ENCODE measurements at places on chromosomes 5 and 9.

GRCh38 chr5:137275083-137275482 lies 224.0 kb downstream of the SPOCK1 start:
- DNase-seq = no peak

- no peak for DNase-seq
These were observed 10.0 kb upstream of the CD74 start for GRCh38 chr5:150422758-150423157.

- no peak for DNase-seq
These were observed 717.8 kb downstream of the DTWD2 start for GRCh38 chr5:118270526-118270925.

DNA sequence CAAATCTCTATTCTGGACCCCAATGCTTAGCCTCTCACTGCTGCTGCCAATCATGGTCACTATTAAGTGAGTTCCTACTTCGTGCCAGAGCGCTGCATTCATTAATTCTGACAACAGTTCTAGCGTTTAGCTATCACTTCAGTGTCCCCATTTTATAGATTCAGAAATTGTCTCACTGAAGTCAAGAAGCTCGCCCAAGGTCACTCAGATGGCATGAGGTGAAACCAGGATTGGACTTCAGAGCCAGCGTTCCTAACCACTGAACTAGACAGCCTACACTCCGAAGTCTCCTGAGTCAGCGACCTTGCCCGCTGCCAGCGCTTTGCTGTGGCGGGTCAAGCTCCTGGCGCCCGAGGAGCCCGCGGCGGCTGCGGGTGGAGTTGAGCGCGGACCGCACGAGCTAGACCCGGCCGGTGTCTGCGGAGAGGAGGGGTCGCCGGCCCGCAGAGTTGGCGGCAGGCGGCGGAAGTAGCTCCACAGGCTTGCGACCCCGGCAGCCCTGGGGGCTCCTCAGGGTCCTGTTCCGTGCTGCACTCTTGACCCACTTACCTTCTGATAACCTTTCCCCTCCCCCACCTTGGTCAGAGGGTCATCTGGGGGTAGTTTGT lies 2.1 kb upstream of the GABRB2 start:
- DNase-seq = no peak

DNA sequence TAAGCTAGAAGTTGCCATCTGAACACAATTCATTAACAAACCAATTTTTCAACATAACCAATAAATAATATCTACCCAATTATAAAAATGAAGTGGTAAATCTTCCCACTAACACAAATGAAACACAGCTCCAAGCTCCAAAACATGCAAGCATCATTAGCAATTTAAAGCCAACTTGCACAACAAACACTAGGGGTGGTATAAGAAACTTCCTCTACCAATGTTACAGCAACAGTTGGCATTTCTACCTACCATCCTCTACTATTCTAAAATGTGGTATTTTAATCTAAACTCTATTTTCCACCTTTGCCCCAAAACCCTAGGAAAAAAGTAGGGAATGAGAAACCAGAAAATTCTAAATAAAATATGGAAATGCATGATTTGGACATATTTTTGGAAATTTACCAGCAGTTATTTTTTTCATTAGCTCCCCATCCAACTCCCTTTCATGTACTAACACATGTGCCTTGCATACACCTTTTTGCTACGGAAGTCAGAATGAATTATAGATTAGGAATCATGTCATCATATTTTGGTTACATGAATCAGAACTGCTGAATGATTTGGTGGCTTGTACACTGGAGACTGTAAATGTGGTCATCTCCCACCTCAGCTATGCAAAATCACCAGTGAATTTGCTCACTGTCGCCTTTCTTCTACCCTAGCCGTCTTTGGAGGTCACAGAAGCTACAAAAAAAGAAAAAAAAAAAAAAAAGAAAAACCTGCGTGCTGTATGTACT lies 4.1 kb downstream of the NR6A1 start:
- DNase-seq = no peak

- DNase-seq = peak; percentile 42
These were observed 23.3 kb downstream of the AK8 start for GRCh38 chr9:132854832-132855231.

GRCh38 chr5:53671447-53671846 lies 111.0 kb downstream of the NDUFS4 start:
- no peak for DNase-seq

- no peak for DNase-seq
These were observed 103.4 kb upstream of the RASEF start for GRCh38 chr9:83166372-83166771.

DNA sequence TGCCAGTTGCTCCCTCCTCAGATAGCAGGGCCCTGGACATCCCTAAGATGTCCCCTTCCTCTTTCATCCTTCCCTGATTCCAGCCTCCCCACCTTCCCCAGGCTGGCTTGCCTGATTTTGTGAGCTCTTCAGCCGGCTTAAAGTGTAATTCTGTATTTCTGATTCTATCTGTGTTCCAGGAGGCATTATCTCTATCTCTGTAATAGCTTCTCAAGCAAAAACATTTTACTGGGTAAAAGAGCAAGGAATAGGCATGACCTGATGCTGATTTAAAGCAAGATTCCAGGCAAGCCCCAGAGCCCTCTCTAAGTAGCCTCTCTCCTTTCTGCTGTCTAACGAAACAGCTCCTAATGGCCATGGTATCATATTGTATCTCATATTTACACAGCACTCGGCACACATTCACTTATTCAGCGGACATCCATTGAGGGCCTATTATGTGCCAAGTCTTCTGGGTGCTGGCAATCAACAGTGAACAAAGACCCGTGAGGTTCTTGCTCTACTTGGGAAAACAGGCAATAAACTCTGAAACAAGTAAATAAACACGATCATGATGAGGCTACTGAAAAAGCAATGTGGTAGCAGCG lies 100.9 kb upstream of the MSX2 start:
- DNase-seq = no peak

- no peak for DNase-seq
These were observed 986 bp downstream of the PLPP1 start for GRCh38 chr5:55533521-55534435.

GRCh38 chr9:81592887-81593266 lies 96.5 kb downstream of the TLE1 start:
- no peak for DNase-seq

DNA sequence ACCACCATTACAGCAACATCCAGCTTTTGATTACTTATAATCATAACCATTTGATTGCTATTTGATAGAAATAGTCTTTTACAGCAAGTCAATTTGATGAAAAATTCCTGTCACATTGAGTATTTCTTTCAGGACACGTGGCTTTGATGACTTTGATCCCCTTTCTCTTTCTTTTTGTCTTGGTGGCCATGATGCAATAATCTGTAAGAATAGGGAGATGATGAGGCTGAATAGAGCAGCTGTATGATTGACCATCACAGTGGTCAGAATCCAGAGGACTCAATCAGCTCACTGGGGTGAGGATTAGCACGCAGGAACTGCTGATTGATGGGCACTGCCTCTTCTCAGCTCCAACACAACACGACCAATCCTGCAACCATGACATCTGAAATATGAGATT lies 262.7 kb downstream of the PARP8 start:
- no peak for DNase-seq

- DNase-seq = no peak
These were observed 26.4 kb downstream of the TMOD1 start for GRCh38 chr9:97527626-97528528.

- no peak for DNase-seq
These were observed 64.4 kb upstream of the PCAT7 start for GRCh38 chr9:94490465-94490864.

- no peak for DNase-seq
These were observed 209.4 kb downstream of the PIK3R1 start for GRCh38 chr5:68424799-68425537.

DNA sequence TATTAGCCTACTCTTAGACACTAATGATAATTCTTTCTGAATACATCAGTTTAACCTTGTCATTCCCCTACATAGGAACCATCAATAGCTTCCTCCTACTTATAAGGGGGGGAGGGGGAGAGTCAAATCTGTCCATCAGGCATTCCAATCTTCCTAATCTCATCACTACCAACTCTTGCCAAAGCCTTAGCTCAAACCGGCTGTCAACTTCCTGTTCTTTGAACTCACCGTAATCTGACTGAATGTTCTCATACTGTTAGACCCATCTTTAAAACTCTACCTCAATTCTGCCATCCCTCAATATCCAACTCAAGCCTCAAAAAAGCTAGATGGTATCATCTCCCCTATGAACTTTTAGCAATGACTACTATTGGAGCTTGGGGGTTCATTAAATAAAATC lies 41.9 kb upstream of the RNF38 start:
- DNase-seq = no peak

- no peak for DNase-seq
These were observed 75.0 kb upstream of the OR13F1 start for GRCh38 chr9:104429031-104429546.

GRCh38 chr9:22817181-22817580 lies 370.6 kb downstream of the DMRTA1 start:
- DNase-seq = no peak
